Stimulated activated CD8-positive, alpha-beta memory T cell treated with anti-CD3 and anti-CD28 coated beads, Interleukin-4, amount 100 ng/mL, for 1 hour (primary cell): ENCODE measurements at places on chromosomes 5 and 9.

DNA sequence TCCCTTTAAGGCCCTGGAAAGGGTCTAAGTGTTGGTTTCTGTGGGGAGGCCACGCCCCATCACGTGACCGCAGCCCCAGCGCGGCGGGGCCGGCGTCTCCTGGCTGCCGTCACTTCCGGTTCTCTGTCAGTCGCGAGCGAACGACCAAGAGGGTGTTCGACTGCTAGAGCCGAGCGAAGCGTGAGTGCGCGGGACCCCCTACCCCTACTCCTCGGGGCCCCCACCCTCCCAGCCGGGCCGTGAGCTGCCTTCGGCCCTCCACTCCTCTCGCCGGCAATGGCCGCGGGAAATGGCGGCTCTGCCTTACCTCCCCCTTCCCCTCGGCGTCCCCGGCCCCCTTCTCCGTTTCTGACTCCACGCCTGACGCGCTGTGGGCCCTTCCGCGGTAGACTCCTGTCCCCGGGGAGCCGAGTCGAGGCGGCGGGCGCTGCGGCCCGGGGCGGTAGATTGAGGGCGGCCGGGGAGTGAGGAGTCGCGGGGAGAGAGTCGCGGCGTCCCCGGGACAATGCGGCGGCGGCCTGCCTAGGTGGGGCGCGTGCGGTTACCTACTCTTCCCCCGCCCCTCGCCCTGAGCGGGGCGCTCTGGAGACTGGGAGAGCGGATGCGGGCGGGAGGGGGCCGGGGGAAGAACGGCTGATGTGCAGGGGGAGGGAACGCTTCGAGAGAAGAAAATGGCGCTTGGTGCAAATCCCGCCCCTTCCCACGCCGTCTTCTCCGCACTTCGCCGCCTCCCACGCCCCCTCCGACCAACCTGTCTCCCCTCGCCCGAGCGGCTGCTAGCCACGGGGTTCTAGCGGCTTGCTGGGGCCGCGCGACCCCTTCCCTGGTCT lies at the start of gene SUB1:
Gene SUB1, plus strand, starts transcription at position 112 of the 830 bp plus-strand sequence. CDS start 2,956 bp downstream, outside the sequence.
- DNase-seq: peak; percentile 90

GRCh38 chr5:164048359-164048926 lies 543.0 kb downstream of the MAT2B start:
- DNase-seq: no peak

- DNase-seq: no peak
Observed at GRCh38 chr9:69195668-69196067, 21.6 kb downstream of the TJP2 start.

DNA sequence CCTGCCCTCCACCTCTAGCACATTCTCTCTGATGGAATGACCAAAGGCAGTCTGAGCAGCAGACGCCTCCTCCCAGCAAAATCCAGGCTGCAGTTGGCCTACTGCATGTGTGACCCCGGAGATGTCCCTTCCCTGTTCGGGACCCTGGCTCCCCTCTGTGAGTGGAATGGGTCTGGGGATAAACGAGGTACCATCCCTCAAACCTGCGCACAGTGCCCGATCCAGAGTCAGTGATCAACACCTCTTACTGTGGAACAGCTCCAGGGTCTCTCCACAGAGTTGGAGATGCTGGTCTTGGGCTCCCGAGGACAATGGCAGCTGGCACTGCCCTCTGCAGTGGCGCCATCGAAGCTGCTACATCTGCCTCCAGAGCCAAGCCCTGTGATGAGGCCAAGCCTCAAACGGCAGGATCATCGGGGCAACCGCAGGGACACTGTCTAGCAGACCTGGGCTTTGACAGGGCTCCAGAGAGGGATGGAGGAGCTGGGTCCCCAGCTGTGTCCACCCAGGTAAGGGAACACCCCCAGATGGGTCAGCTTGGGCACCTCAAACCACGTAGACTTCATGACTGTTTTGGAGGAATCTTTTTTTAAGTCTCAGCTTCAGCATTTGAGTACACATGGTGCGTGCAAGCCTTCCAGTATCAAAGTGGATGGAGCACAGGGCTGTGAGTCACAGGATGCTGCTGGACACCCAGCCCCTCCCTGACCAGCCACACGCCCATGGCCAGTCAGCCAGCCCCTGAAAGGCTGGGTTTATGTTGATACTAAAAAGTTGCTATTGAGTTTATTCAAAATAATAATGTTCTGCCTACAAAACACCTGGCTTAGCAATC lies 13.0 kb downstream of the MED10 start:
- no peak for DNase-seq

DNA sequence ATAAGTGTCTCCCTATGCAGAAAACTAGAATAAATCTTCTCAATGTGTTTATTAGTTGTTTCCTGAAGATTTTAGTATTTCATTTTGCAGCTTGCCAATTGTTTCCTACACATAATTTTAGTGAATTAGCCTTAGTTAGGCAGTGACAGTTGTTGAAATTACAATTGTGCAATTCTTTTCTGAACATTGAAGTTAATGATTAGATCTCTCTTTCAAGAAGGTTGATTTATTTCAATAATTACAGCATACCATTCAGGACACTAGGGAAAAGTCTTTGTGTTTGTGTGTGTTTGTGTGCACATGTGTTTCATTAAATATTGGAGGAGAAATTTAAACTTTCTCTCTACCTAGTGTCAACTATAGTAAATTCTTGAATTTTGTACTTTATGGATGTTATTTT lies 199.6 kb upstream of the MPDZ start:
- no peak for DNase-seq

DNA sequence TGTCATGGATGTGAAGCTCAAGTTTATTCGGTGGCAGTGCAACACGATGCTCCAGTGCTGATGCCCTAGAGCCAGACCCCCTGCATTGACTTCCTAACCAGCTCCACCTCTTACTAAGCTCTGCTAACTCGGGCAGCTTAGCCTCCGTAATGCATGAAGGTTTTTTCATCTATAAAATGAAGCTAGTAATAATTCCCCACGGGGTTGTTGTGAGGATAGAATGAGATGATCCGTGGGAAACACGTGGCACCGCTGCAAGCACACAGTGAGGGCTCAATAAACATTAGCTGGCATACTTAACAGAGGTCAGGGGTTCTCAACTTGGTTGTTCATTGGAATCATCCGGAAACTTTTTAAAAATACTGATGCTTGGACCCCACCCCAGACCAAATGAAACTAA lies 6.8 kb downstream of the ENC1 start:
- DNase-seq: no peak
